NCI-H1092 treated with DMSO at 0.1 percent for 48 hours (cell line): ENCODE measurements at places on chromosomes 4 and X.

GRCh38 chr4:43754566-43754965, 694.0 kb downstream of the KCTD8 start:
- DNase-seq, result no peak

DNA sequence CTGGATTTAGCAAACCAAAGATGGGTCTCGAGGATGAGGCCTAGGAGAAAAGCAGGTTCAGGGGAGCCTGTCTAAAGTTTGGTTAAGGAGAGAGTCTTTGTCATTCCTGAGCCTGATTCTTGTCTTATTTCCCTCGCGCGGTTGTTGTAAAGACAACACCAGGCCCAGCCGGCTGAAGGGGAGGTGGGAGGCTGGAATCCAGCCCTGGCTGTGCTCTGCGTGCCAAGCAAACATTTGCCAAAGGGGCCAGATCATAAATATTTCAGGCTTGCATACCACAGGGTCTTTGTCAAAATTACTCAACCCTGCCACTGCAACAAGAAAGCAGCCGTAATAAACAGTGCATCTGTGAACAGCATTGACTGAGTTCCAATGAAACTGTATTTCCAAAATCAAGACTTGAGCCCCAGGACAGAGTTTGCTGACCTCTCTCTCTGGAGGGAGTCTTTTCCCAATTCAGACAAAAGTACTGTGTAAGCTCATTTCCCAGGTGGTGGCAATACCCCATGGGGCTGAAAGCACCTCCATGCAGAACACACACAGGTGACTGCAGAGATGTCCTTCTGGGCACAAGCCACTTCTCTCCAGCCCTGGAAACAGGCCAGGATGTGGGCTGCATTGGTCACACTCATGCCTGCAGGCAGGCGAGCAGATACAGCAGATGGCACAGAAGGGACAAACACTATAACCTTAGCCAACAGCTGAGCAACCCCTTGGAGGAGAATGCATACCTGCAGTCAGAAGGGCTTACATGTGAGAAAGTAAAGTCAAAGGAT, 320.3 kb downstream of the STK32B start:
- no peak for DNase-seq

DNA sequence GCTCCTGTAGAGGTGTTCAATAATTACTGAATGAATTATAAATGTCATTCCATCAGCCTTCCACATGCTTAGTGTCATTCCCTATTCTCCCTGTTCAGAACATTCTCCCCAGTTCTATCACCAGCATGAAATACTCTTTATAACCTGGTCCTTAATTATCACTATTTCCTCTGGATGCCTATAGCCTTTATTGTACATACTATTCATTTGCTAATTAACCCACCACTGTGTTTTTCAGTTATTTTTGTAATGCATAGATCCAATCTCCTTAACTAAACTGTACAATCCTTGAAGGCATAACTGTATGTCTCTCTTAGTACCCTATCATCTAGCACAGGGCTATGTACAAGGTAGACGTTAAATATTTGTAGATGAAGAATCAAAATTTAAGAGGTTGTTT, 1.2 kb downstream of the ABCB7 start:
- no peak for DNase-seq

- DNase-seq, result peak; percentile 50
Observed at GRCh38 chr4:123443401-123444289, 47.0 kb downstream of the SPRY1 start.

DNA sequence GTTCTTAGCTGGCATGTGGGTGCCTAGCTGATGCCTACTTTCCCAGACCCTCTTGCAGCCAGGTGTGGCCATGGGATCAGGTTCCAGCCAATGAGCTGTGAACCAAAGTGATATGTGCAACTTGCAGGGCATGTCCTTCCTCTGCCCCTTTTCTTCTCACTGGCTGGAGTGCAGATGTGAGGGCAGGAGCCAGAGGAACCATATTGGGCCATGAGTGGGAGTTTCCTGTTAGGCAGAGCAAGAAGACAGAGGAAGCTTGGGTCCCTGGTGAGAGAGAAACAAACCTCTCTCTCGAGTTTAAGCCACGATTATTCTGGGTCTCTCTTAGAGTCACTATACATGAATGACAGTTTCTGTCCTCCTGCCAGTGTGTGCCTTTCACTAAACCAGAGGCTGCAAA, 120.4 kb upstream of the STX18 start:
- no peak for DNase-seq

DNA sequence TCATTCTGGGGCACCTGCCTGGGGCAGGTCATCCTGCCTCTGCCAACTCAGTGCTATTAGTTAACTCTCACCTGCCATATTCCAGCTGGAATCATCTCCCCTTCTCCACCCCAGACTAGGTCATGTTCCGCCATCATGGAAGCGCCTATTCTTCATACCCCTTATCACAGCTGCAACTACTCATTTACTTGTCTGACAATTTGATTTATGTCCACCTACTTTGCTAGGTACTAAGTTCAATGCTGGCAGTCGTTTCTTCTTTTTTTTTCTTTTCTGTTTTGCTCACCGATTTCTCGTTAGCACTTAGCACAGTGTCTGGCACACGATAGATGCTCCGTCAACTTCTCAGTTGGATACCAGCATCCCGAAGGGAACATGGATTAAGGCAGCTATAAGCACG, 1.1 kb upstream of the FMR1 start:
- DNase-seq, result no peak

DNA sequence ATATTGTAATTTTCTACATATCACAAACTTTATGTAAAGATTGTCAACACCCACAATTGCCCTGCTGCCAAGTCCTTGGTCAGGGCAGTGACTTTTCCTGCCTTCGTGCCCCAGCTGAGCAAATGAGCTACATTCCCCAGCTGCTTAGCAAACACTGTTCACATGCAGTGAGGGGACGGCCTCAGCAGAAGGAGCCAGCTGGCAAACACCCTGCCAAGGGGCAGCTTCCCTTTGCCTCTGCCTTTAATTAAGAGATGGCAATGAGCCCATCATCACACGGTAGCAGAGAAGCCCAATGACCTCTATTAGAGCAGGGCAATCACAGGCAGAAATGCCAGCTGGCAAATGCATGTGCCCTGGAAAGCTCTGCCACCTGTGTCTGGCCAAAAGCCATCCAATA, 253.4 kb downstream of the EPHA5 start:
- peak; percentile 98 for DNase-seq

DNA sequence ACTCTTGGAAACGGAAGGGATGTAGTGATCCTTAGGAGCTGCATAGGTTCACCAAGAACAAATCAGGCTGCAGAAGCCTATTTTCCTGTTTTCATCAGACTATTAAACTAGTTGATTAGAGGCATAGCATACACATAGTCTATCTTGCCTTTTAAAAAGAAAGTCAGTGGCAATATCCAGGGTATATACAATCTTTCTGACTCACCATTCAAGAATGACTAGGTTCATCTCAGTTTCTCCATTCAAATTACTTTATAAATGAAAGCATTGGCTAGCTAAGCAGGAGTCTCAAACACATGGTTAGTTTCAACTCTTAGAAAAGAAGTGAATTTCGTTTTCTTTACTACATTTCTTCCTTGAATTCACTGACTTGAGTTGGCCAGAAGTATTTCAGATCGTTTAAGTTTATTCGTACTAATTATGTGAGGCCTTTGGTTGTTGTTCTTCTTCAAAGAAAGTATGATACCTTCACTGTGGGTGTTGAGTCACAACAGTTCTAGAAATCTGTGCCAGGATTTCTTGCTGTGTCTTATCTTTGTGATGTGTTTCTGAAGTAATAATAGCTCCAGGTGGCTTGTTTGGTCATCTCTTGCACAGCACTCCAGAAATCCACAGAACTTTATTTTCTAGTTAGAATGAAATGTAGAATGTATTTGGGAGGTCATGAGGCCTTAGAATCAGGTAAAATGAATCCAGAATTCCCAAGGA, 88.2 kb downstream of the AWAT2 start:
- DNase-seq, result no peak

DNA sequence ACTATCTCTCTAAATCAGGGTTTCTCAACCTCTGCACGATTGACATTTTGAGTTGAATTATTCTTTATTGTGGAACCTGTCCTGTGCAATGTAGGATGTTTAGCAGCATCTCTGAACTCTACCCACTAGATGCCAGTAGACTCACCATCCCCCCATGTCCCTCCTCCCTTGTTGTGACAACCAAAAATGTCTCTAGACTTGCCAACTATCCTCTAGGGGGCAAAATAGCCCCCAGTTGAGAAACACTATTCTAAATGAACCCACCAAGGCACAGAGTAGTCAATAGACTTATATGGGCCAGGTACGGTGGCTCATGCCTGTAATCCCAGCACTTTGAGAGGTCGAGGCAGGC, 49.1 kb upstream of the GAB1 start:
- no peak for DNase-seq

DNA sequence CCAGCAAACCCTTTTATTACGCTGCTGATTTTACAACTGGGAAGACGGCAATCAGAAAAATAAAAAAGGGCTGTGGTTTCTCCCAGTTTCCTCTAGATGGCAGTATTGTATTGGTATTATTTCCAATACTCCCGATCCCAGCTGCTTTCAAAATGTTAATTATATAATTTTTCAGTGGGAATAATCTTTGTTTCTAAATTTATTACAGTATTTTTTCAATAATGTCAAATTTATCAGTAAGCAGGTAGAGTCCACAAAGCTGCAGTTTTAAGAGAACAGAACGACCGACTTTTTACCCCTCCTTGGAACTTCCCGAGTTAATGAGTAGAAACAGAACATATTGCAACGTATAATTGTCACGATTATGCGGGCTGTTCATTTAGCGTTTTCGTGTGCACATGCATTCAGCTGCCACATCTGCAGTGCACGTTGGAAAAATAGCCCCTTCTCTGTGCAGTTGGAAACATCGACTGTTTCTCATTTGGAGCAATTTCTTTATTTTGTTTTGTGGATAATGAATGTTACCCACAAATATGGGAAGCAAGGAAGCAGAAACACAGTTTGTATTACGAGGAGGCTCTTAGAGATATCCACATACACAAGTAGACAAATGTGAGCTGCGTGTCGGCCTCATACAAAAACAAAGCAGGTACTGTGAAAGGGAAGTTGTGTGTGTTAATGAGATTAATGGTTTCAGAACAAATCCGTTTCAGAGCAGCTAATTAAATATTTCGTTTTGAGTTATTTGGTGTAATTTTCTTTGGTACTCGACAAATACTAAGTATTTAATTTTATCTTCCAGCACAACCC, 188.0 kb downstream of the STIM2 start:
- DNase-seq, result peak; percentile 68

DNA sequence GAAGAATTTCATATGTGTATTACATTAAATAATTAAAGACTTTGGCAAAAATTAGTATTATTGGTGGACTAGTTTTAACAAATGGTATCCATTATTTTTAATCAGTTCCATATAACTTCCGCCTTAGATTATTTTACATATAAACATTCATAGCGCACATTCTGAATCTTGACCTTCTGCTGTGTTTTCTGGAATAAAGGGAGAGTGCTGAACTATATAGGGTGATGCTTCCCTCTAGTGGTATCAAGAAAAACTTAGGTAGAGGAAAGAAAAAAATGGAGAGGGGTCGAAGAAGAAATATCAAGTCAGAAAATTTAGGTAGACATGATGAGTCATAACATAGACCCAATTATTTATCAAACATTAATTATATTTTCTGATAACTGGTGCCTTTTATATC, 155.6 kb upstream of the PACRGL start:
- DNase-seq, result peak; percentile 79

- DNase-seq, result no peak
Observed at GRCh38 chr4:25703731-25704388, 48.2 kb downstream of the SLC34A2 start.

DNA sequence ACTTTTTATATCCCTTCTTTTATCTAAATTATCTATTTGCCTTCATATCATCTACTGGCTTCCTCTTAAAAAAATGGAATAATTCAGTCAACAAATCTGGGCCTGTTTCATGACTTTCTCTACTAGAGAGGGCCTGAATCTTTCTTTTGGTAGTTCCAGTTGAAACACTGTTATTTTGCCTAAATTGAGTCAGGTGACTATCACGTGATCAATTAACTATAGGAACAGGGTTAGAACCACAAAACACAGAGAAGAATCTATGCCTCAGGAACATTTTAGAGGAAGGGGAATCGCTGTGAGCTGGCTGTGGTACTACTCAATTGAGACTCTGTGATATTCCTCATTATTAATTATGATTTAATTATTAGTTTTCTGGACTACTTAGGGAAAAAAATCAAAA, 736.7 kb upstream of the PITX2 start:
- no peak for DNase-seq

- no peak for DNase-seq
Observed at GRCh38 chr4:73603271-73603710, 16.9 kb downstream of the RASSF6 start.

DNA sequence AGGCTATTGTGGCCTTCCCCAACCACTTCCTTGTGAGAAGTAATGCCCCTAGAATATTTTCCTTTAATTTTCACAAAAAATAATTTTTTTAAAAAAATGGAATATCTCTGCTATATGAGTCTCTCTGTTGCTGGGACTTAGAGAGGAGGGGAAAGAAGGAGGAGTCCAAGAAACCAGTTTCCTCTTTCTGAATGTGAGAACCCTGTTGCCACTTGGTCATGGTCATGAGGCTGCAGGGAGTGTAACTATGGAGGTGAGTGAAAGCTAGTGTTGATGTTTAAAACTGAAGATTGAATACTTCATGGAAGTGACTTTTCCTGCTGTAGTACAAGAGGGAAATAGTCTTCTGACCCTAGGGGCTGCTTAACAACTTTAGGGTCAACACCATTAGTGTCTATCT, 20.4 kb downstream of the KIAA1210 start:
- DNase-seq, result no peak

DNA sequence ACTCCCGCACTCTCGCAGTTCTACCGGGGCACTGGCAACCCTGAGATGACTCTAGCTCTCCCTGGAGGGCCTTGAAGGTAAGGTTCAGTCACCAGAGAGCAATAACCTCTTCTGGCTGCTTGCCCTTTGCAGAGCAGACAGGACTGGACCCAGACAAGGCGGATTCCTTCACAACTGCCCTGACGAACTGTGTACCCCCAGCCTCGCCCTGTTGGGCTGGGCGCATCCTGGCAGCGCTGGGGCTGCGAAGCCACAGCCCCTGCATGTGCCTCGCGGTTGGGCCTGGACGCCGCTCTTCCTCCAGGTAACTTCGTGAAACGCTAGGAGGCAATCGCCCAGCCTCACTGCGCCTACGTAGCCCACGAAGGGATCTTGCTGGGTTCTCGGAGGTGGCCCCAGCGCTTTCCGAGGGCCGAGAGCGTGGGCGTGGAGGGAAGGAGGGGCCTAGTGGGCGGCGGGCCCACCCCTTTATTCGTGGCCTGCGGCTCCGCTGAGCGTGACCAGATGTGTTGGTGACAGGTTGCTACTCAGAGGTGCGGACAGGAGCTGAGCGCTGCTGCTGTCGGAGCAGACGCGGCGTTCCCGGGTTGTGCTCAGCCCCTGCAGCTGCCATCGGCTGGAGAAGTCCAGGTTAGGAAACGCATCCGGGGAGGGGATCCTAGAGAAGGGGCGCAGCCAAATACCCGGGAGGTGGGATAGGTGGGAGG, 1.9 kb upstream of the MAMLD1 start:
- DNase-seq, result no peak

DNA sequence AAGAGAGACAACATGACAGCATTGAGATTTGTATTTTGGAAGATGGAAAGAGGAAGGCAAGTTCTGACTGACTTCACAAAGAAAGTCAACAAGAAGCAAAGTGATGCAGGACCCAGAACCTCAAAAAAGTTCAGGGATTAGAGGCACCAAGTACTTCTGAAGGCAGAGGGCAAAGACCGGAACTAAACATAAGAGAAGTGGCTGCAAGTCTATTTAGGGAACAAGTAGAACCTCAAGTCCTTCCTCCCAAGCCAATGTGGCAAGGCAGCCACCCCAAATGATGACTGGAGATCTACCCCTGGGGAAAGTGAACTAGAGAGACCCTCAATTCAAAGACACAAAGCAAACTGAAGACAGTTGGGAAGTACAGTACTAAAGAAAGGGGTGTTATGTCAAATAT, 46.6 kb downstream of the SLC39A8 start:
- no peak for DNase-seq

- no peak for DNase-seq
Observed at GRCh38 chr4:125833-126232, 1.5 kb downstream of the ZNF718 start.
